Daoy (cell line): ENCODE measurements at places on chromosomes 3 and 15. TPM values are rescaled to one million over a fixed set of nuclear protein-coding genes. Genes with fewer than 3 reads are reported as not detected.

Gene ALPK3
- total RNA-seq: 0.11 and 0.24 TPM in 2 replicates

Gene GATA2
- 7.5 and 12.2 TPM in 2 replicates for total RNA-seq

Gene GJD2
- total RNA-seq: not detected in 2 replicates

Gene CACNA2D2
- 0.03 TPM in 1 of 2 replicates, not detected in the other for total RNA-seq

Gene GPR149
- not detected in 2 replicates for total RNA-seq

Gene SAMD7
- total RNA-seq: not detected in 2 replicates

Gene CEMIP
- total RNA-seq: 2.7 and 5.1 TPM in 2 replicates

Gene PPARG
- total RNA-seq: 67.2 and 76.2 TPM in 2 replicates

Gene PLA2G4F
- not detected in 2 replicates for total RNA-seq

Gene SELENOT
- 201 and 204 TPM in 2 replicates for total RNA-seq

Gene APPL1
- total RNA-seq: 23.3 and 30.7 TPM in 2 replicates

Gene VWA5B2
- total RNA-seq: not detected in 2 replicates

Gene APBA2
- total RNA-seq: 21.5 and 27.5 TPM in 2 replicates

Gene PDCD6IP
- 45.4 and 84.6 TPM in 2 replicates for total RNA-seq

Gene ITPKA
- total RNA-seq: 5.0 and 7.7 TPM in 2 replicates

Gene GPR62
- not detected in 2 replicates for total RNA-seq

Gene RFX7
- 2.6 and 3.2 TPM in 2 replicates for total RNA-seq

Gene PLSCR2
- total RNA-seq: not detected in 2 replicates

Gene CLRN1
- not detected in 2 replicates for total RNA-seq

Gene HYKK
- 3.0 and 3.8 TPM in 2 replicates for total RNA-seq

Gene ZPLD1
- 0.06 TPM in 1 of 2 replicates, not detected in the other for total RNA-seq

Gene SAMMSON
- total RNA-seq: not detected in 2 replicates

Gene SLC28A1
- not detected in 2 replicates for total RNA-seq

Gene CACNA2D3
- 1.3 and 2.0 TPM in 2 replicates for total RNA-seq

Gene IQCF5
- not detected in 2 replicates for total RNA-seq

Gene ETFA
- total RNA-seq: 104 and 110 TPM in 2 replicates

Gene TLR9
- not detected in 2 replicates for total RNA-seq

Gene FOXB1
- 0.06 TPM in 1 of 2 replicates, not detected in the other for total RNA-seq

Gene SNUPN
- total RNA-seq: 36.0 and 41.4 TPM in 2 replicates

Gene SHC4
- 0.24 and 1.3 TPM in 2 replicates for total RNA-seq

Gene PAQR5
- 0.51 and 0.91 TPM in 2 replicates for total RNA-seq

Gene SAXO2
- total RNA-seq: 1.8 and 11.0 TPM in 2 replicates

Gene CAND2
- total RNA-seq: 1.4 and 3.7 TPM in 2 replicates

Gene LIPH
- 0.63 TPM in 1 of 2 replicates, not detected in the other for total RNA-seq

Gene LYZL4
- 0.23 TPM in 1 of 2 replicates, not detected in the other for total RNA-seq

Gene STRIT1
- not detected in 2 replicates for total RNA-seq

Gene KATNBL1
- total RNA-seq: 47.8 and 54.4 TPM in 2 replicates

Gene PIERCE2
- total RNA-seq: 0.11 and 1.3 TPM in 2 replicates

Gene RPP14
- 14.3 and 17.8 TPM in 2 replicates for total RNA-seq

Gene DNAJB11
- 137 and 142 TPM in 2 replicates for total RNA-seq

Gene DCBLD2
- total RNA-seq: 298 and 307 TPM in 2 replicates

Gene CATSPER2
- 2.3 and 3.8 TPM in 2 replicates for total RNA-seq

Gene FAM81A
- total RNA-seq: 1.4 and 1.6 TPM in 2 replicates

Gene CHMP2B
- total RNA-seq: 23.7 and 40.2 TPM in 2 replicates

Gene CPNE9
- not detected in 2 replicates for total RNA-seq

Gene ULK4
- 8.2 and 13.5 TPM in 2 replicates for total RNA-seq

Gene MELTF
- 1.3 and 1.8 TPM in 2 replicates for total RNA-seq

Gene FBXO22
- 59.1 and 61.9 TPM in 2 replicates for total RNA-seq

Gene NANOGP8
- total RNA-seq: not detected in 2 replicates

Gene SLC51A
- not detected in 2 replicates for total RNA-seq

Gene MINAR1
- total RNA-seq: 0.48 and 1.3 TPM in 2 replicates

Gene SYNPR
- not detected in 2 replicates for total RNA-seq

Gene ZBED2
- total RNA-seq: 0.11 and 1.0 TPM in 2 replicates

Gene INSYN1
- 0.06 and 0.21 TPM in 2 replicates for total RNA-seq

Gene KBTBD13
- not detected in 2 replicates for total RNA-seq

Gene GOLGA6L10
- total RNA-seq: 0.24 and 0.74 TPM in 2 replicates

Gene CHRM5
- total RNA-seq: 0.36 TPM in 1 of 2 replicates, not detected in the other

Gene RNF168
- total RNA-seq: 12.0 and 14.5 TPM in 2 replicates
